Stimulated activated CD4-positive, alpha-beta T cell treated with anti-CD3 and anti-CD28 coated beads, Interleukin-1b, Interleukin-23, amount 100 ng/mL, for 24 hours (primary cell): ENCODE measurements at places on chromosomes 11 and 22.

GRCh38 chr11:66008468-66009101 lies 3.2 kb upstream of the CST6 start:
- DNase-seq: no peak

DNA sequence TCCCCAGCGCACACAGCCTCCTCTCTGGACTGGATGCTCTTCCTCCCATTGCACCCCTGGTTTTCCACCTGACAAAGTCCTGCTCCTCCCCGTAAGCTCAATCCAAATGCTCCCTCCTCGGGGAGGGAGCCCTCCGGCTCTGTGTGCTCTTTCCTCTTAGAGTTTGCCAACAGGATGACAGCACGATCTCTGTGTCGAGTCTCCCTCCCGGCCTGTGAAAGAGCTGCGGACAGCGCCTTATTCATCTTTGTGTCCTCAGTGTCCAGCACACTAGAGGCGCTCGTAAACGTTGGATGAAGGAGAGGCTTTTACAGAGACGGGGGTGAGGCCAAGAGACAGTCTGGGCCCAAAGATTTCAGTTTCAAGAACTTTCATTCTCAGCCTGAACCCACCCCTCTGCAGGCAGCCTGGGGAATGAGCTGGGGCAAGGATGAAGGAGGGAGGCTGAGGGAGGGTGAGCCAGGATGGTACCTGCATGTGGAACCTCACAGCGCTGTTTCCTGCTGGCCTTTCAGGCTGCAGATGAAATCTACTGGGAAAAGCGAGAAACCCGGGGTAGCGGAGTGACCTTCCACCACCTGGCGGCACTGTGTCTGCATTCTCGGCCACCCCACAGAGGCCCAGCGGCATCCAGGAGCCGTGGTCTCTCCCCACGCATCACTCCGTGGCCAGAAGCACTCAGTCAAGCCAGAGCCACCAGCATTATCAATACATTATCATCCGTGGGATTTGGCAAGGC lies 8.5 kb upstream of the TMPRSS4 start:
- no peak for DNase-seq

DNA sequence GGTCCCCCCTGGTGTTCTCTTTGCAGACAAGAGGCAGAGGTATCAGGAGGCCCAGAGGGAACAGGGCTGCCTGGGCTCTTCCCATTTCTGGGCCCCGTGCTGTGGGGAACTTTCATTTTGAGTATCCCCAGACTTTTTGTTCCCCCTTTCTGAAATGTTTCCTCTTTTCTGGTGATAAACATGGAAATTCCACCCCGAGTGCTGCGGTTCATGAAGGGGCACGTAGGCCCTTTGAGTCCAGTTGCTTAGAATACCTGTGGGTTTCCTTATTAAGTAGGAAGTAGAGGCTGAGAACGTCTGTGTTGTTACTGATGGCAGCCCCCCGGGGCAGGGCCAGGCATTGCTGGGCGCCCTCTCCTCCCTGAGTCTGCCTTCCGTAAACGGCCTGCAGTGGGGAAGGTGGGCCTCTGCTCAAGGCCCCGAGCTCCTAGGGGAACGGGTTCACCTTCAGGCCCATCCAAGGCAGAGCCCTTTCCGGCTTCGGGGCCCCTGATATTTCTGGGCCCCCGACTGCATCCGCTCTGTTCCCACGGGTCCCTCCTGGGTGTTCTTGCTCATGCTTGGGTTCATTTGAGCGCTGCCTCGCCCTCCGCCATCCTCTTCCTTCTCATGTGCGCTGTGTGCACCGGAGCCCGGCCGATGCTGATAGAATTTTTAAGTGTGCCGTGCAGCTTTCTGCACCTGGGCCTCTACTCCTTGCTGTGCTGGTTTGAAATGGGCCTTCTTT lies 12.0 kb downstream of the TBC1D22A start:
- DNase-seq: no peak

- DNase-seq: no peak
Observed at GRCh38 chr22:29043906-29044575, 17.6 kb downstream of the C22orf31 start.

GRCh38 chr11:123694551-123694950 lies 40.1 kb upstream of the SCN3B start:
- no peak for DNase-seq

DNA sequence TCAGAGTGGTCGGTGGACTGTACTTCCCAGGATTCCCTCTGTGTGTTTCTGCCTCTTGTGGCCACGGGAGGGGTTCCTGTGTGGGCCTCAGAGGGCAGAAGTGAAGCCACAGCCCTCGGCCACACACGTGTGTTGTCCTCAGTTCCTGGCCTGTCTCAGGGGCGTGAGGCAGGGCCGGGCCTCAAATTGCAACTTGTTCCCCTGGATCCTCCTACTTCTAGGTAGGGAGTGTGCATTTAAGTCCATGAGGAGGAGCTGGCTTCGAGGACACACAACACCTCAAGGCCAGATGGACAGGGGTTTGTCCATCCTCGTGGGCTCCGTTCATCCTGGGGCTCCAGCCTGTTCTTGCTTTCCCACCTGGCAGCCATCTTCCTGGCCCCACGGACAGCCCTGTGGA lies 573.0 kb downstream of the TBC1D22A start:
- no peak for DNase-seq

DNA sequence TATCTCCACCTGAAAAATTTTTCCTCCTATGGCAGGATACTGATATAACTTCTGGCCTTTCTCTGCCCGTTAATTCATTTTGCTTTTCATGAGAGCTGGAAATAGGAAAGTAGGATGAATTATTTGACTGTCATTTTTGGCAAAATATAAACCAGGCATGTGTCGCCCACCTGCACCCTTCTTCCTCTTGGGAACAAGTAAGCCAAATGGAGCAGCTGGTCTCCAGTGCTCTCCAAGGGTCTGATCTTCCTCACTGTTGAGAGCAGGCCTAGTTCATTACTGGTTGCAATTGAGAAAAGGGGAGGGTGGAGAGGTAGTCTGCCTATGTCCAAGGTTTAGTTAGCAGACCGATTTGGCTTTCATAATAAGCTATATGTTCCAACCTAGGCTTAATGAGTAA lies 582.2 kb downstream of the DLG2 start:
- no peak for DNase-seq

DNA sequence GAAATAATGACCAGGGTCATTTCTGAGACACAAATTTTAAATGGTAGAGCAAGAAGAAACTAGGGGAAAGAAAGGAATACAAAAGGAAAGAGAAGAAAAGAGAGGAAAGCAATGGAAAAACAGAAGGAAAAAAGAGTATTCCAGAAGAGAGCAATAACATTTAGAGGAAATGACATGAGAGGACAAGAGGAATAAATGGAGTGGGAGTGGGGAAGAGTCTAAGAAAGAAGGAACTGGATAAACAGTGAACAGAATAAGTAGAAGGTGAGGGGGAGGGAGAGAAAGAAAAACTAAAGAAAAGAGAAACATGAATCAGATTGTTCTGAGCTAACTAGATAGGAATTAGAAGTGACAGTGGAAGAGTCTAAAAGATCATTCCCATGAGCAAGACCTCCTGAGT lies 28.4 kb downstream of the PRDM10 start:
- DNase-seq: no peak

- no peak for DNase-seq
Observed at GRCh38 chr11:81104051-81104450, 1629.6 kb downstream of the FAM181B start.

GRCh38 chr22:30016596-30016995 lies 63.7 kb upstream of the HORMAD2 start:
- DNase-seq: no peak

DNA sequence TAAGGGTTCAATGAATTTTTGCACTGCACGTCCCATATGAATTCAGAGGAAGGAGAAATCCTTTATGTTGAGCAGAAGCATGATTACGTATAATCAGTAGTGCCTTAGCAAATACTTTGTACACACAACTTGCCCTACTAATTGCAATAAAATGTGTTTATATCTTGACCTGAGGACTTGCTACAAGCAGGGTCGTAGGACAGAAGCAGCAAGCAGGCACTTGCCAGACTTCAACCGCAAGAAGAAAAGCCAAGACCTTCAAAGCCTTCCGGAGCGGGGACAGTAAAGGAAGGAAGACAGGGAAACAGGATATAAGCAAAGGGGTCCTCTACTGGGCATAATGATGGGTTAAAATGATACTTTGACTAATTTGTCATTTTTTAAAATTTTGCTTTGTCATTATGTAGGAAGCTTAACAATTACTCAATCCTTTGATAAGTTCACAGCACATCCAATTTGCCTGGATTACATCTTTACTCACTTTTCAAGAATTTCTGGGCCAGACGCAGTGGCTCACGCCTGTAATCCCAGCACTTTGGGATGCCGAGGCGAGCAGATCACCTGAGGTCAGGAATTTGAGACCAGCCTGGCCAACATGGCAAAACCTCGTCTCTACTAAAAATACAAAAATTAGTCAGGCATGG lies 23.2 kb upstream of the UBASH3B start:
- no peak for DNase-seq

DNA sequence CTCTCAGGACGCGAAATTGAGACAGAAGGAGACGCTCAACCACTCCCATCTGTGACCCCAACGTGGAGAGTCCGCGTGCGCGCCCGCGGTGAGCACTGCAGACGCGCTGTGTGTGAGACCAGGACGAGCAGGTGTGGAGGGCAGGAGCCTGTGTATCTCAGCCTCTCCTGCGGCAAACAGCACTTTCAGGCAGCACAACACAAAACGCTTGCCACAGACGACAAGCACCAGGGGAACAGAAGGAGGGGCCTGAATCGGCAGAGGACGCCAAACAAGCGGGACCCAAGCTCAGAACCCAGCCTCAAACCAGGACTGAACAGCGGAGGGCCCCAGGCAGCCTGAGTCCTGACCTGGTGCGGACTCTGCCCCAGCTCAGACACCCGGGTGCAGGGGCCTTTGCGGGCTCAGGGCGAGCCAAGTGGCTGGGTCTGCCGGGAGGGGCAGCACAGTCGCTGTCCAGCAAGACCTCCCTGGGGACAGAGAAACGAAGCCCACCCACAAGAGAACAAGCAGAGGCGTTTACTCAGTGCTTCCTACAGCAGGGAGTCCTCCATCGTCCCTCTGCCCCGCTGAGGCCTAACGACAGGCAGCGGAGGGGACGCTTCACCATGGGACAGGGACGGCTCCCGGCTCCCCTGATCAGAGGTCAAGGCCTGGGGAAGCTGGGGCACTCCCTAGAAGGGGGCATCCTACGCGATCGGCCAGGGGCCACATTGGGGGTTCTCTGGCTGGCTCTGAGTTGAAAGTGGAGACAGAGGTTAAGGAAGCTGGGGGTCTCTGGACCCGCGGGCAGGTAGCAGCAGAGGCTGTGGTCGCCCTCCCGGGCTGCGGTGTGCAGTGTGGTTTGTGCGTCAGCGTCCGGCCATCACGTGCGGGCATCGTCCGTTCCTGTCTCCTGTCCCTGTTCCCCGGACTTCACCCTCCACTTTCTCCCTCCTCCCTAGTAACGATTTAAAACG lies 560.8 kb downstream of the BRD1 start:
- DNase-seq: no peak

DNA sequence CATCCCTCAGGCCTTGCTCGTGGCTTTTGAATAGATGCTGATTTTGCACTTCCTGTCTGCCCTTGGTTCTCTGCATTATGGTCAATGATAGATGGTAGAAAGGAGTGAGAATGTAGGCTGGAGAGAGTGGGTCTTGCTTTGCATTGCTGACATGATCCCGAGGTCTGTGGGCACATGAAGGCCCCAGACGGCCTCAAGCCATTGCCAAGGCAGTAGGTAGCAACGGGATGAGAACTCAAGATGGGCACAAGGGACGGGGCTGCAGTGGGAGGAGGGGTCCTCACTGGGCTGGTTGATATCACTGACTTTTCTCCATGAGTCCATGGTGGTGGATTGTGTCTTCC lies 54.0 kb downstream of the GAB4 start:
- DNase-seq: no peak

- DNase-seq: no peak
Observed at GRCh38 chr11:120068114-120068573, 69.8 kb downstream of the TRIM29 start.

GRCh38 chr11:85089654-85090053 lies 537.5 kb downstream of the DLG2 start:
- no peak for DNase-seq

GRCh38 chr22:20618488-20618887 lies 111.1 kb downstream of the MED15 start:
- no peak for DNase-seq

GRCh38 chr11:114326776-114327175 lies 30.6 kb downstream of the NNMT start:
- DNase-seq: no peak

GRCh38 chr22:41308054-41308453 lies 6.7 kb downstream of the ZC3H7B start:
- no peak for DNase-seq

GRCh38 chr22:23183061-23183698 lies 2.9 kb downstream of the BCR start:
- DNase-seq: no peak

DNA sequence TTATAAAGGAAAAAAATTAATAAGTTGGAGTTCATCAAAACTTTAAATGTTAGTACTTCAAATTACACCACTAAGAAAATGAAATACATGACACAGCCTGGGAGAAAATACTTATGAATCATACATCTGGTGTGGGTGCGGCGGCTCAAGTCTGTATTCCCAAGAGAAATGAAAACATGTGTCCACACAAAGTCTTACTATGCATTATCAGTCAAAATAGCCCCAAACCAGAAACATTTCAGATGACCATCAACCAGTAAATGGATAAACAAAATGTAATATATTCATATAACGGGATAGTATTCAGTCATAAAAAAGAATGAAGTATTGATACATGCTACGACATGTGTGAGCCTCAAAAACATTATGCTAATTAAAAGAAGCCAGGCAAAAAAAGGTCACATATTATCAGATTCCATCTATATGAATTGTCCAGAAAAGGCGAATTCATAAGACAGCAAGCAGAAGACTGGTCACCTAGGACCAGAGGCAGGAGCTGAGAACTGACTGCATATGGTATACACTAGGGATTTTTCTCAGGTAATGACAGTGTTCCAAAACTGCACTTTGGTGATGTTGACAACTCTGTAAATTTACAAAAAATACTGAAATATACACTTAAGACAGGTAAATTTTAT lies 5.3 kb upstream of the AKIP1 start:
- no peak for DNase-seq

DNA sequence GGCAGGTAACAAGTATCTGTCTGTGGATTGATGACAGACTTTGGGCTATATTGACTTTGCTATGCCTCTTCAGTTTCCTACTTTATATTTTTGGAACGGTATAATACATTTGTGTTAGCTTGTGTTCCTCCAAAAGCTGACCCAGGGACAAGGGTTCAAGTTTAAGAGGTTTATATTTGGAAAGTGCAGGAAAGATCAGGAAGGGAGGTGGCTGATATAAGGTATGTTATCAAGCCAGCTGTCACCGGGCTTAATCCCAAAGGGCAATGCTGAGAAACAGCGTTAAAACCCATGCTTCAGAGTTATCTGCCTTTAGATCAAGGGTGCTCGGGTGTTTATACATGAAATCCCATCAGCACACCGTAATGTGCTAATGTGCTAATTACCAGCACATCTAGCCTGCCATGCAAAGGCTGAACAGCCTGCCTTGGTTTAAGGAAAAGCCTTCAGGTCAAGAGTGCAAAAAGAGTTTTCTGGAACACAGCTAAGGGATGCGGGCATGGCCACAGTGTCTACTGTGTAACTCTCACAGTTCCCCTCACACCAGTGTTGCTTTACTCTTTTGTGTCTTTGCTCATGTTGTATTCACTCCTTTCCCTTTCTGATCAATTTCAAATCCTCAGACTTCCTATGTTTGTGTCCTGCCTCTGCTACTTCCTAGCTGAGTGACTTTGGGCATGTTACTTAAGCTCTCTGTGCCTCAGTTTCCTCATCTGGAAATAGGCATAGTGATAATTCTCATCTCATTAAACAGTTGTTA lies 77.5 kb downstream of the BDNF start:
- DNase-seq: no peak

- no peak for DNase-seq
Observed at GRCh38 chr11:73759610-73760134, 1.2 kb downstream of the RAB6A start.
